Mesenteric fat pad (tissue), 1 donor: ENCODE measurements at places on chromosomes 6 and 20.

GRCh38 chr6:6633898-6634734 is 45.6 kb downstream of the LY86 start:
- DNase-seq: peak; percentile 4

DNA sequence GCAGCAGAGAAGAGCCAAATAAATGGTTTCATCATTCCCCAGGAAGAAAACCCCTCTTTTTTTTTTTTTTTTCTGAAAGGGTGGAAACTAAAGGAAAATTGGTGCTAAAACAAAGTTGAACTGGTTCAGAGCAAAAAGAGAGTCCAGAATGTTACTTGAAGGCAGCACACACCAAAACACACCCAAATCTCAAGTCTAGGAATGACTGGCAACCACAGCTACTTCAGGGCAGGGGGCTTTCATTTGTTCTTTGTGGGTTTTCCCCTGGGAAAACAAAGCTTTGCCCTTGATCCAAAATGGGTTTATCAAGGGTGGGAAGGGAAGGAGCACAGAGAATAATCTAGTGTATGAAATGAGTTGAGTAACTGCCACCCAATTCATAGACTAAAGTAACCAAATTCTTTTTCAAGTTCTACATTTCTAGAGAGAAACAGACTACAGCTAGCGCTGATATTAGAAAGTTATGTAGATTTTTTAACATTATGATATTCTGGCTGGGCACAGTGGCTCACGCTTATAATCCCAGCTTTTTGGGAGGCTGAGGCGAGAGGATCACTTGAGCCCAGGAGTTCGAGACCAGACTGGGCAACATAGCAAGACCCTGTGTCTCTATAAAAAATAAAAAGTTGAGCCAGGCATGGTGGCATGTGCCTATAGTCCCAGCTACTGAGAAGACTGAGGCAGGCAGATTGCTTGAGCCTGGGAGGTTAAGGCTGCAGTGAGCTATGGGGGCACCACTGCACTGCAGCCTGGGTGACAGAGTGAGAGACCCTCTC is 119.8 kb downstream of the NFATC2 start:
- no peak for DNase-seq

- no peak for DNase-seq
Observed at GRCh38 chr6:132412656-132413498, 11.6 kb upstream of the MOXD1 start.

DNA sequence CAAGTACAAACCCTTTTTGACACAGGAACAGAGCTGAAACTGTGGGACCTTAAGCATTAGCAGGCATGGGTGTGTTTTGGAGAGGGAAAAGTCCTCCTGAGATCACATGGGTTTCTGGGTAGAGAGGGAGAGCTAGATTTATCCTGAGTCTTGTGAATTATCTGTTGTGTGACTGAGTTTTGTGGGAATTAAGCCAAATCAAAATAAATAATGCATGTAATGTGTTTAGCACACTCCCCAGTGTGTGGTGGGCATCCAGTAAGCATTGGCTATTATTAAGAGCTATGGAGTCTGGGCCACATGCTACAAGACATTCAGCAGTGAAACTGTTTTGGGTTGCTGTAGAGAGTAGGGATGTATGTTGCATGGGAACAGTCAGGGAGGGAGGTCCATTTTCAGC is 75.3 kb upstream of the JAG1 start:
- DNase-seq: no peak

- no peak for DNase-seq
Observed at GRCh38 chr6:25619217-25619616, 32.8 kb upstream of the SCGN start.

- DNase-seq: no peak
Observed at GRCh38 chr6:134391205-134391604, 73.3 kb upstream of the SGK1 start.

DNA sequence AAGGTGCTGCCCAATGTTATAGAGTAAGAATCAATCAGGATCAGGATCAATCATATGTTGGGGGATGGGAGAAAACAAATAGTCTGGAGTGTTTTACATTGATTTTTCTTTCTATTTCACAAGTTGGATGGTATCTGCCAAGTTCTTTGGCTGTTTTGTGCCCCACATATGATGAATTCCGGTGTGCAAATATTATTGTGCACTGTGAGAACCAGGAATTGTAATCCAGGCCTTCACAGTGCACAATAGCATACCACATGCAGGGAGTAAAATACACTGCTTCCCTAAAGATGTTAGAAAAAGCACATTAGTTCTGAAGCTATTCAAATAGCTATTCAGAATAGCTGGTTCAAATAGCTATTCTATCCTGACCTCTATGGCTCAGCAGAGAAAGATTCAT is 133.7 kb downstream of the LCA5 start:
- no peak for DNase-seq

DNA sequence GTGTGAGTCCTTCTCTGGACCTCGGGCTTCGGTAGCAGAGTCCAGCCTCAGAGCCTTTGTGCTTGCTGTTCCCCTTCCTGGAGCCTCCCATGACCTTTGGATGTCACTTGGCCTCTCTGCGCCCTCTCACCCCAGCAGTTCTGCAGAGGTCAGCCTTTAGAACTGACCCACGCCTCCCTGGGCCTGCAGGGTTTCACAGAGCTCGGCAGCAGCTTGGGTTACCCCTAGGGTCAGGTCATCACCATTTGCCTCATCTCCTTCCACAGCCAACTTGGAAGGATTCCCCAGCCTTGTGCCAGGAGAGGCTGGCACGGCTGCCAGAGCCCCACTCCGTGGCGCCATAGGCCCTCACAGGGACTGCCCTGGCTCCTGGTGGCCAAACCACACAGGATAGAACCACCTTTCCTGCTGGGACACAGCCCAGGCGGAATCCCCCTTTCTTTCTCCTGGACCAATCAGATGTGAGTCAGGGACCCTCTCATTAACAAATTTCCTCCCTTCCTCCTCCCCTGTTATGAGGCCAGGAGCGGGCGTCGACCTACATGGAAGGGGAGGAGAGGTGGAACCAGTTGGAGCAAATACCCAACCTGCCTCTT is 13.9 kb upstream of the SIRPA start:
- DNase-seq: no peak

GRCh38 chr20:50392138-50392866 is 117.9 kb upstream of the PTPN1 start:
- no peak for DNase-seq

DNA sequence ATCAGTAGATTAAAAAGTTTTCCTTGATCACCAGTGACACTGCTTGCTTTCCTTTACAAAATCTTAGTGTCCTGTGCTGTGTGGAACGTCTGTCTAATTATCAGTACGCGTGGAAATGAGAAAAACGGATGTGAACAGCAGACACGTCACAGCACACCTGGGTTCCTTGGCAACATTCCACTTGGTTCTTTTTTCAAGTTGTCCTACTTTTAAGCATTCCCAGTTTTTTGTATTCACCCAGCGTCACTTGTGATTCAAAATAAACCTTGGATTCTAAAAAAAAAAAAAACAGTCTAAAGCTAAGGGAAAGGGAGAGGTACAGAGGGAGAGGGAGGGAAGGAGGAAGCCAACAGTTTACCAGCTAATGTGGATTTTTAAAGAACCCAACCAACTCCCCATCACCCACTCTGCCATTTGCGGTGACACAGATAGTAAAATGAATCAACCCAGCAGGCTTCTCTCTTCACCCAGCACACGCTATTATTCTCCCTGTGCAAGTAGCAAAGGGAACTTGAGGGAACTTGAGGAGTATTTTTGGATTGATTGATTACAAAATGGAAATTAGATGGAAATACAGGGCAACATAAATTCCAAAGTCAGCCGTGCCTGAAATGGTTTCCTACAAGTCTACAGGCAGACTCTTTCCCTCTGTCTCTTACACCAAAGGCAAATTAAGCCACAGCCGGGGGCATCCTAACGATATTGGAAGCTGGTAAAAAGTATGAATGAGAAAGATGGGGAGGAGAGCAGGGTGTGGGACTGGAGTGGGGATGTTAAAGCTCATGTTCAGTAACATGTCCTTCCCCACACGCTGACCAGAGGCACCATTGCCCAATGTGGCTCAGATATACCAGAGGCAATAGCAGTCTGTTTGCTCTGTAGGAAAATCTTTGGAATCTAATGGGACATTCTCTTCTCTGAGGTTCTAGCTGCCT is 129.8 kb downstream of the SASH1 start:
- DNase-seq: no peak

GRCh38 chr6:158574800-158575199 is 14.9 kb downstream of the TMEM181 start:
- DNase-seq: peak; percentile 2

DNA sequence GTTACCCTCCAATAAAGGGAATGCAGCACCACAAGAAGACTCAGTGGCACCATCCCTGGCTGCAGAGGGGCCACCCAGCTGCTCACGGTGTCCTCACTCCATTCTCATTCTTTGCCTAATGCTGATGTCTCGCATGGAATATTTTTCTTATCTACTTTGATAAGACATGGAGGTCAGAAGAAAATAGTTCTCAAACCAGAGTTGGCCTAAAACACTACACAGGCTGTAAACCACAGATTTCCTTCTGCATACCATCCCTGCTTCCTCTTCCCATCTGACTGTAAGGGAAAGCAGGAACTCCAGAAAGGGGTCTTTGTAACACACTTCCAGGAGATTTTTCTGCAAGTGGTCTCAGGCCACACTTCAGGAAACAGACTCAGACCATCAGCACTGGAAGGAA is 43.1 kb upstream of the CD93 start:
- no peak for DNase-seq

DNA sequence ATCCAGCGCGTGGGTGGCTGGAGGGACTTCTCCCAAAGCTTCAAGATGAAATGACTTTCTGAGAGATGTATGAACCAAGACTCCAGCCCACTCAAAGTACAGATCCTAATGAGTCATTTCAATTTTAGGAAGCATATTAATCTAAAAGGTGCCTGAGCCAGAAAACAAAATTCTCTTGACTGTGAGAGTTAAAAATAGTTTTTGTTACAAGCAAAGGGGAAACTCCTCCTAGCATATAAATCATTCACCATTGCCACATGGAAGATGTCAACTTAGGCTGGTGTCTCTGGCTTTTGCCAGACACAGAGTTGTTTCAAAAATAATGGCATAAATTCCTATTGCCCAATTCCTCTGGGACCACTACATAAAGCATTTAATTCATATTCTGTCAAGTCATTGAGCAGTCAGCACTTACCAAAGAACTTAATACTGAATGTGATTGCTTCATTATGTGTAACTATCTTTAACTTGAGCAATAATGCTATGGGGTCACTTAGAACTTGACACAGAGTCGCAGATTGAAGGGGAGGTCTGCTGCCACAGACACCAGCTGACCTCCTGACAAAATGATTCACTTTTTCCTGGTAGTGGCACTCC is 280.6 kb downstream of the SLC35F1 start:
- no peak for DNase-seq

GRCh38 chr6:129615496-129615895 is 94.5 kb downstream of the ARHGAP18 start:
- DNase-seq: no peak

DNA sequence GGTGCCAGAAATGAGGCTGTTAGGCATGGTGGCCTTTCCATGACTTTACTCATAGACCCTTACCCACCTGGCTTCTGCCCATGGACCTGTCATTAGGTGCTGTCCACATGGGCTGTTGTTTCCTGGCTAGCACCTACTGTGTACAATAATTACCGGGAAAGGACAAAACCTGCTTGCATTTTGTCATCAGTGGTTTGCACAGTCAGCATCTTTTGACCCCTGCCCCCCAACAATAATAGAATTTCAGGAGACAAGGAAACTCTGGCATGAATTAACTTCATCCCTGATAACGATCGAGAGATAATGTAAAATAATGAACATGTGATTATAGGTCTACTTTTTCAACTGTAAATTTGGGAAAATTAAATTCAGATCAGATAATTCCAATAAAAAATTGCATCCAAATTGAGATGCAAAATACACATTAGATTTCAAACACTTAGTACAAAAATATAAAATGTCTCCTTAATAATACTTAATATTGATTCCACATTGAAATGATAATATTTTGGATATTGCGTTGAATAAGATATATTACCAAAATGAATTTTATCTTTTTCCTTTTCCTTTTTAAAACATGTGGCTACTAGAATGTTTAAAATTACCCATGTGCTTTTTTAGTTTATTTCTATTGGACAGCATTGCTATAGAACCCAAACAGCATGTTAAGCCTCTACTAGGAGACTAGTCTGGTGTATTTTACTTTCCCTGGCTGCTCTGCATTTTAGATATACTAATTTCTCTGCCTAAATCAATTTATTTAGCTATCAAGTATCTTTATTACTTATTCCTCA is 12.4 kb downstream of the ANKRD66 start:
- no peak for DNase-seq

GRCh38 chr20:53866794-53867740 is 203.3 kb downstream of the BCAS1 start:
- no peak for DNase-seq

DNA sequence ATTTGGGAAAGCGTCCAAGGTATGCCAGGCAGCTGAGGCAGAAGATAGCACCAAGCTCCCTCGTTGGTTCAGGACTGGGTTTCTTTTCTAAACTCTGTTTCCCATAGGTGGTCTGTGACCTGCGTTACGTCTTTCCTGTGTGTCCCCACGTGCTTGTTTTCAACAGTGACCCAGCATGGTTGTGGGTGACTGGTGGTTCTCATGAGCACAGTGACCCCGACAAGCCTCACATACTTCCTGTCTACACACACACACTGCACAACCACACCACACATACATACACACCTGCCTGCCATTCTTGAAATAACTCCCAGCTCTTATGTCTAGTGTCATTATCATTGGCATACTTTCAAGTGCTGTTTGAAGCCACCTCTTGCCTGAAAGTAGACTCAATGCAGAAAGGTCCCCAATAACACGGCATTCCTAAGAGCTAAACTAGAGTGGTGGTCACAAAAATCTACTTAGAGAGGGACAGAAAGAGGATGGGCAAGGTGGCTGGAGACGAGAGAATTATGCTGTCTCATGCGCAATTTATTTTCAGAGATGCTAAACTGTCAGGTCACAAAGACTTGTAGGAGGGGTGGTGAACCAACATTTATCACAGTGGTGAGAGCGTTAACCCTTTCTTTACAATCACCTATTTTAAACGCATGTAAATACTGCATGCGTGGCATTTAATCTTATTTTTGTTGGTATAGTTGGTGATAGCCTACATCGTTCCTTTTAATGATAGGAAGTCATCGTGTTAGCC is 66.7 kb downstream of the GCNT2 start:
- no peak for DNase-seq

DNA sequence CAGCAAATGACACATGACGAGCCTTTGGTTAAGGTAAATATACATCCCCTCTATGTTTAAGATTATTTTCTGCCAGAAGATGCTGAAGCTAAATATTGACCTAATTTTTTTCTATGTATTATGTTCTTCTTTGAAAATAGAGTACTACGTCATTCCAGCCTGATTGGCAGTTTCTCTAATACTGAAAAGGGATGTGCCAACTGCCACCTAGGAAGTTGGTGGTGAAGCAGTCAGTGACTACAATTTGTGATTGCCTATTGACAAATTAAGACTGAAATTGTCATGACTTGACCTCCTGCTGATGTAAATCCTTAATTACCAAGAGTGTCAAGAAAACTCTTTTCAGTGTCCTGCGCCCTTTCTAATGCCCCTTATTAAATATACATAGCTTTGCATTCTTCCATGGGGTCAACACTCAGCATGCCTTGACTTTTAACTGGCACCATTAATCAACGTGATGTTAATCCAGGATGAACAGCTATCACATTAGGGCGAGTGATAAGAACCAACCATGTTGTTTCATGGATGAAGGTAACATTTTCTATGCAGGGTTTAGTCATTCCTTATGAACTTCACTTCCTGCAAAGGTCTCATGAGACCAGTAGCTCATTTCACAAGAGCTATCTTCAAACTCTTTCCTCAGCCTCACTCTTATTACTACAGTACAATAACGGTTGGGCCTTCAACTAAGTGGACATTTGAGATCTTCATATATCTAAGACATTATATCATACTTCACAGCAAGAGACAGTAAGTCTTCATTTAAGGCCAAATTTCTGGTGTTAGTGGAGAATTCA is 22.5 kb upstream of the SGK1 start:
- no peak for DNase-seq
